ENCODE measurements at places on chromosomes 6 and 20.

- no peak for DNase-seq
Measured at GRCh38 chr6:6969761-6970223, 138.0 kb upstream of the RREB1 start.

DNA sequence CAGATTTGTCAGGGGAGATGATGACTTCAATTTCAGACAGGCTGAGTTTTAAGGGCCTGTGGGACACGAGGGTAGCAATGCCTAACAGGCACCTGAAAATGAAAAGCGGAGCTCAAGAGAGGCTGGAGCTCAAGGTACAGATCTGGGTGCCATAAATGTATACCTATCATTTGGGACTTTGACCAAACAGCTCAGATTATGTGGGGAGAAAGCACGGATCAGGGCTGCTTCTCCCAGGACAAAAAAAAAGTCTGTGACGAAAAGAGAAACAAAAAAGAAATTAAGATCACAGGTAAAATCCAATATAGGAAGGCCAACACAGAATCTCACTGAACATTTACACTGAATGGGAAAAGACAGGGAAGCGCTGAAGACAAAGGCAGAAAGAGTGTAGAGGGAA is 1.9 kb downstream of the PRELID3B start:
- no peak for DNase-seq

DNA sequence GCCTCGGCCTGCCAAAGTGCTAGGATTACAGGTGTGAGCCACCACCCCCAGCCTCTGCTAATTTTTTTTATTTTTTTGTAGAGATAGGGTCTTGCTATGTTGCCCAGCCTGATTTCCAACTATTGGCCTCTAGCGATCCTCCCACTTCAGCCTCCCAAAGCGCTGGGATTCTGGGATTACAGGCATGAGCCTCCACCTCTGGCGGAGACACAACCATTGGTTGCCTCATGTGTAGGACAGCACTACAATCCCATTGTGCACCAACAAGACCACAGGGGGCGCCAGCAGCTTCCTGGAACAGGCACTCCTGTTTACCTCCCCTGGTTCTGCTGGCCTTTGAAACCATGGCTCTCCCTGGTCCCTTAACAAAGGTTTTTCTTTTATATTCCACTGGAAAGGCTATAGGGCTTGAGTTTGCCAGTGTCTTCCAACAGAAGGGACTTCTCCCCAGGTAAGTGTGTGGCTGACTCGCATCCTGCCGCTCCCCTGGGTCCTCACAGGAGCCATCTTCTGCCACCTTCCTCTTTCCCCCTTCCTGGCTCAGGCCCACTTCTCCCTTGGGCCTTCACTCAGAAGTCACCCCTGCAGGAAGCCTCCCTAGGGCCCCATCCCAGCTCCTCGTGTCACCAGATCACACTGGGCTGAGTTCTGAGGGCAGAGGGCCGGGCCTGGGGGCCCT is 39.2 kb upstream of the TLDC2 start:
- DNase-seq: no peak

DNA sequence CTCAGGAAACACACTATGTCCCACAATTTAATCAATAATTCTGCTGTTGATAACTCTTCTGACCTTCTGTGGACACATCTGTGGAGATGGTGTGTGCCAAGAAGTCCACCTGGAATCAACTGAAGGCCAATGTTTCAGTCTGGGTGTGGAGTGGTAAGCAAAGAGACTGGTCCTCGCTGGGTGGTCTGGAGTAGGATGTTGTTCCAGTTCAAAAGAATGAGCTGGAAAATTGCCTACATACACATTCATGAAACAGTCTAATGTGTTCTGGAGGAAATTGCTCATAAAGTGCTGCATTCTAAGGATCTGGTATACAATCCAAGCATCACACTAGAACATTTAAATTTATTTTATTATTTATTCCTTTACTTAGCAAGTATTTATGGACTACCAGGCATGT is 33.9 kb upstream of the TBX18 start:
- no peak for DNase-seq
